Activated naive CD4-positive, alpha-beta T cell treated with anti-CD3 and anti-CD28 coated beads, Interleukin-2, amount 50 U/mL, for 72 hours (primary cell): ENCODE measurements at places on chromosomes 1 and 21. TPM values are rescaled to one million over a fixed set of nuclear protein-coding genes. Genes with fewer than 3 reads are reported as not detected.

DNA sequence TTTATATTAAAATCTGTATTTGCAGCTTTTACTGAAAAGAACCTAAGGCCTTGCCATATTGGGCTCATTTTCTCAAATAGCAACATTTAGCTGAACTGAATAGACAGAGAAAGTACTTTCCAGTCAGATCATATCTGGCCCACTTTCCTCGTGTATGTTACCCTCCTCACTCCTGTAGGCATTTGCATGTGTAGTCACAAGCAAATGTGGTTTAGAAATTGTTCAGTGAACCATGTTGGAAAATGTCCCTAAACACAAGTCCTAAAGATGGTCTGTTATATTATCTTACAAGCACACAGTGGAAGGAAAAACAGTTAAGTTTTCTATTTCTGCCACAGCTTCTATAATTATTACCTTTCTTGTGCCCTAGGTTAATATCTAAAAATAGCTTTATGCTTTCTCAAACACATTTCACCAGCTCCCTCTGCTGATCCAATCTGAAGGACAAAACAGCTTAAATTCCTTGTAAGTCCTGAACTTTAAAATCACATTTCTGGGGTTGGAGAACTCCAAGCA is 606 bp upstream of the FMO4 start:
- DNase-seq = no peak

DNA sequence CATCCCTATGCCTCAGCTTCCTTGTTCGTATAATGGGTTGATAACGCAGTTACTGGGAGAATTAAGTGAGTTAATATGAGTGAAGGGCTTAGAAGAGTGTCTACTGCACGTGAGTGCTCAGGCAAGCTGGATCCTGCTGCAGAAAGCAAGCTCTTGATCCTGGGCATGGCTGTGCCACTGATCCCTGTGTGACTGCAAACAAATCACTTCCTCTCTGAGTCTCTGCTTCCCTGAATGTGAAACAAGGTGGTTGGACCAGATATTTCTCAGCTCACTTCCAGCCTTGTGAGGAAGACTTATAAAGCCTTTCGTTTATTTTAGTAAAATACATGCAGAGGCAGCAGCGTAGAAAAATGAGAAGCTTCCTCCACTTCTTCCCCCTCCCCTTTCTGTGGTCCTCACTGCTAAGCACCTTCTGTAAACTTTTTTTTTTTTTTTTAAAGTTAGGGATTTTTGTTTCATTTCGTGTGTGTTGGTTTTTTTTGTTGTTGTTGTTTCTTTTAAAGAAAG is 13.8 kb downstream of the PSEN2 start:
- no peak for DNase-seq

GRCh38 chr1:64137412-64137803 is 66.0 kb upstream of the UBE2U start:
- DNase-seq = no peak

DNA sequence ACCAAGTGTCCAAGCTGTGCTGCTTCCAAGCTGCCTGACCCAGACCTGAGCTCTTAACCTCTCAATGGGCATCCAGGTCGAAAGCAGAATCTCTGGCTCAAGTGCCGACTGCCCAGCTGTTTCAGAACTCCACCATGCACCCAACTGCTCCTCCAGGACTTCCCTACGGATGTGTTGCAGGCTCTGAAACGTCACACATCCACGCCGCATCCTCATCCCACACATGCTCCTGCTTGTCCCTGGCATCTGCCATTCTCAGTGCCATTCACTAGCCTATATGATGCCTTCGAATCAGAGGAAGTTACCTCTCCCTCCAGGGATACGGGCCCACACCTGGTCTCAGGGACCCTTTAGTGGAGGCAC is 11.2 kb downstream of the PDZK1IP1 start:
- DNase-seq = no peak

The TBX15 gene
- not detected for total RNA-seq

The NBPF14 gene
- total RNA-seq = 19.3 TPM

The MAP3K7CL gene
- 8.6 TPM for total RNA-seq

The HES3 gene
- total RNA-seq = not detected

The COL8A2 gene
- total RNA-seq = 0.11 TPM
